Activated CD4-positive, alpha-beta memory T cell treated with anti-CD3 and anti-CD28 coated beads for 36 hours (primary cell): ENCODE measurements at places on chromosomes 7 and 10. TPM values are rescaled to one million over a fixed set of nuclear protein-coding genes. Genes with fewer than 3 reads are reported as not detected.

Gene KCNIP2
- 1.4 TPM for total RNA-seq

DNA sequence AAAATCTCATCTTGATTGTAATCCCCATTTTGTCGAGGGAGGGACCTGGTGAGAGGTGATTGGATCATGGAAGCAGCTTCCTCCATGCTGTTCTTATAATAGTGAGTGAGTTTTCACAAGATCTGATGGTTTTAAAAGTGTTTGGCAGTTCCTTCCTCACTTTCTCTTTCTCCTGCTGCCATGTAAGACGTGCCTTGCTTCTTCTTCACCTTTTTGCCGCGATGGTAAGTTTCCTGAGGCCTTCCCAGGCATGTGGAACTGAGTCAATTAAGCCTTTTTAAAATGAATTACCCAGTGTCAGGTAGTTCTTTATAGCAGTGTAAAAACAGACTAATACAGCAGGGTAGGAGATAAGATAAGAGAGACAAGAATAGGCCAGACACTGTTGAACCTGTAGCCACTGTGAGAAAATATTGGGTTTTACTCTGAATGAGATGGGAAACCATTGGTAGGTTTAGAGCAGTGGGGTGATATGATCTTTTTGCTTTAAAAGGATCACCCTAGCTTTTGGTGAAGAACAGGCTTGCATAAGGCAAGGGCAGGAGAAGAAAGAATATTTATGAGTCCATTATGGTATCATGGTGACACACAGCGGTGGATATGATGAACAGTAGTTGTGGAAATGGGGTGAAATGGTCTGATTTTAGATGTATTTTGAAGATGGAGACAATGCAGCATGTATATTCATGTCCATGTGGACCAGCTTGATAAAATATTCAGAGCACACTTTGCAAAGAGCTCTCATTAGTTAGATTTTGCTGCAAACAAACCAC is 11.5 kb downstream of the OR6B1 start:
- no peak for DNase-seq

Gene ARHGAP19
- 53.2 TPM for total RNA-seq

GRCh38 chr10:111989136-111989911 is 194.2 kb downstream of the GPAM start:
- no peak for DNase-seq

Gene SFTPA2
- total RNA-seq: not detected
